ENCODE measurements at places on chromosomes 2 and 18.

DNA sequence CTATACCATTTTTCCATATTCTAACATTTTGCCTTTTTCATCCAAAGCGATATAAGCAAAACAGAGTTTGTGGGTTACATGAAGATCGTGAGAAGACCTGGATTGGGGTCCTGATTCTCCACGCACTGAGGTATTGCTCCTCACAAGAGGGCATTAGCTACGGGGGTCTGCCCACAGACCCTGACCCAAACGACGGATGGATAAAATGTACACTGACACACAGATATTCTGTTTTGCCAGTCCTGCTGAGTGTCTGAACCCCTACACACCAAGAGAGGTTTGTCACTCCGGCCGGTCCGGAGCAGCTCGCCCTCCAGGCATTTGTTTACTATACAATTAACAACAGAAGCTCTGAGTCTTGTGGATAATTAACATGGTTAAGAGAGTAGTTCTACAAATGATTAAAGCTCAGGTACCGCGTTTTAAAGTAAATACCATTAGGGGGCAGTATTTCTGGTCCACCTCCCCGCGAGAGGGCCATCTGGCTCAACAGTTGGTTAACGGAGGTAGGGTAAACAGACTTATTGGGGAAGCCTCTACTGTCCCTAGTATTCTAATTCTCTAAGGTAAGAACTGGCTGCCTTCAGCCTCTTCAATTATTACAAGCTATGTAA, 28.4 kb downstream of the SCYGR8 start:
- DNase-seq: no peak

DNA sequence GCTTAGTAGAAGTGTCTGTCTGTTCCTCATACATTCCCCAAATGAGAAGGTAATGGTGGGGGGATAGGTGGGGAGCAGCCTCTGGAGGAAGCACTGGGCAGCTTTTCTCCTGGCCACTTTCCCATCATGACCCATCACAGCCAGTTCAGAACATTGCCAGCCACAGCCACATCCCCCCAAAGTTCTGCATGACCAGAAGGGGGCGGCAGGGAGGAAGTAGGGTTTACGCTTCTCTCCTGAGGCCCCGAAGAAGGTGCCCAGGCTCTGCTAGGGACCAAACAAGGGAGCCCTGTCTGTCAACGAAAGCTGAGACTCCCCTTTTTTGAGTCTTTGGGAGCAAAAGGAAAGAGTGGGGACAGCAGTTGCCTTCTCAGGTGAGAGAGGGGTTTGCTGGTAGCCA, 7.7 kb downstream of the IGFBP5 start:
- DNase-seq: no peak

DNA sequence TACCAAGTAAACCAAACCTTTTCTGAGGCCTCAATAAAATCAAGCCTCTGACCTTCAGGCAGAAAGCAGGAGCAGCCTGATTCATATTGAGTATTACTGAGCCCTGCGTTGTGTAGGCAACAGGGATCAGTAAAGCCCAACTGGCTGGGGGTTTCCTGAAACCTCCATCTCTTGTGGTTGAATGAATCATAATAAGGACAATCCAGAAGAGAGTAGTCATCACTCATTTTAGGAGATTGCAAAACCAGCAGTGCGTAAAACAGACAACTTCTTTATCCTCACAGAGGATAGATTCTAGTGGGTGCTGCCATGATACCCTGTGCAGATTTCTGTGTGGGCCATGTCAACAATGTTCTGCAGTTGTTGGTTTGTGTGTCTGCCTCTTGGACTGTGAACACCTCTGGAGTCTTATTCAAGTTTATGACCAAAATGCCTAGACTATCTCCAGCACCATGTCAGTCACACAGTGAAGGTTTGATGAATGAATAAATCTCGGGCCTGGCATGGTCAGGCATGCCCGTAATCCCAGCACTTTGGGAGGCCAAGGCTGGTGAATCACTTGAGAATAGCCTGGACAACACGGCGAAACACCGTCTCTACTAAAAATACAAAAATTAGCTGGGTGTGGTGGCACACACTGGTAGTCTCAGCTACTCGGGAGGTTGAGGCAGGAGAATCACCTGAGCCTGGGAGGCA, 51.8 kb upstream of the RAB27B start:
- no peak for DNase-seq

GRCh38 chr2:7709907-7710306, 792.7 kb downstream of the RNF144A start:
- DNase-seq: no peak

DNA sequence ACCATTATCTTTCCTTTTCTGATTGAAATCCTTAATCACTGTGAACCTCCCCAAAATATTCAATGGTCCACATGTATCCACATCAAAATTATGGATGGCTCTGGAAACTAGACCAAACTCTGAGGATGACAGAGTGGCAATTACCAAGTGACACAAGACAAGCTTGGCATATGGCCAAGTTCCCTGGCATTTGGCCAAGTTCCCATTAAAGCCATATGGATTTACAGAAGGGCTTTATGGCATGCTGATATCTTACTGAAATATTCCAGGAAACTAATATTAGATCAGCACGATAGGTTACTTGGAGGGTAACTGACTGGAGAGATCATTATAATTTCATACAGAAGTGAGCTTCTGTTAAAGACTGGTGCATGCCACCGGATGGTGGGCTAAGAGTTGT, 21.9 kb upstream of the CERS6 start:
- no peak for DNase-seq

- no peak for DNase-seq
Observed at GRCh38 chr2:159982270-159982669, 80.1 kb downstream of the PLA2R1 start.

- no peak for DNase-seq
Observed at GRCh38 chr2:68920481-68921170, 32.1 kb downstream of the GKN2 start.

DNA sequence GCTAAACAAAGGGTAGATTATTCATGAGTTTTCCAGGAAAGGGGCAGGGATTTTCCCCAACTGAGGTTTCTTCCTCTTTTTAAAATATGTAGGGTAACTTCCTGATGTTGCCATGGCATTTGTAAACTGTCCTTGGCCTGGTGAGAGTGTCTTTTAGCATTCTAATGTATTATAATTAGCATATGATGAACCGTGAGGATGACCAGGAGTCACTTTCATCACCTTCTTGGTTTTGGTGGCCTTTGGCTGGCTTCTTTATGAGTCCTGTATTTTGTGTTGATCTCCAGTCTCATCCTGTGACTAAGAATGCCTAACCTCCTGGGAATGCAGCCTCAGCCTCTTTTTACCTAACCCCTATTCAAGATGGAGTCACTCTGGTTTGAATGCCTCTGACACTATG, 391.0 kb upstream of the LINC00305 start:
- no peak for DNase-seq

DNA sequence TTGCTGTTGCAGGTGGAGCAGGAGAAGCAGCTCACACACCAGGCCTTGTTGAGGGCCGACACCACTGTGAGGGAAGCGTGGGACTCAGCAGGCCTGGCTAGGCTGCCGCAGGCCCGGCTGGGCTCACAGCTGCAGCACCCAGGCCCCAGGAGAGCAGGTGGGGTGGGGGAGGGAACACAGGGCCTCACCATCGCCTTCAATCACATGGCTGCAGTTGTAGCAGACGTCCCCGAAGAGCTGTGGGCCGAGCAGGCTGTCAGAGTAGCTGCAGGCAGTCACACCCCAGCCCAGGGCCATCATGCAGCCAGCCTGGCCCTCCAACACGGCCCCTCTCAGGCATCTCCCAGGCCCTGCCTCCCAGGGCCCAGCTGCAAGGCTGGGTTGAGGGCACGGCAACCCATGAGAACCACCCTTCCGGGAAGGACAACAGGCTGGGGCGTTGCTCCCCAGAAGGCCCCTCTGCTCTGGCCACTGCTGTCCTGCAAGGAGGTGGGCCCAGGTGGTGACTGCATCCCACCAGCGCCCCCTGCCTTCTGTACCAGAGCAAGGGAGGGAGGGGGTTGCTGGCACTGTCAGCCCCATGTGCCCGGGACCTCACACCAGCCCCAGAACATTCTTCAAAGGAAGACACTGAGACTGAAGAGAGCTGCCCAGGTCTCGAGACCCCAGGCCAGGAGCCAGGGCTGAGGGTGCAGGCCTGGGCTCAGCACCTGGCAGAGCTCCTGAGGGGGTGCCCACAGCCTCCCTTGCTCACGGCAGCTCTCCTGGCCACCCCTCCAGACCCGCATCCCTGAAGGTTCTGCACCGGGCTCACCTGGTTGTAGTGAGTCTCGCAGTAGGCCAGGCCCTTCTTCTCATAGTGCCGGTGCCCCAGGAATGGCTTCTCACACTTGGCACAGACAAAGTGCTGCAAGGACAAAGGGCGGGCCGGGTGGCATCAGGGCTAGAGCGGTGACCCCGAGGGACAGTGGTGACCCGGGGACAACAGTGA, 5.6 kb upstream of the GPR17 start:
- no peak for DNase-seq

GRCh38 chr2:237786936-237787335, 11.6 kb upstream of the RBM44 start:
- no peak for DNase-seq

DNA sequence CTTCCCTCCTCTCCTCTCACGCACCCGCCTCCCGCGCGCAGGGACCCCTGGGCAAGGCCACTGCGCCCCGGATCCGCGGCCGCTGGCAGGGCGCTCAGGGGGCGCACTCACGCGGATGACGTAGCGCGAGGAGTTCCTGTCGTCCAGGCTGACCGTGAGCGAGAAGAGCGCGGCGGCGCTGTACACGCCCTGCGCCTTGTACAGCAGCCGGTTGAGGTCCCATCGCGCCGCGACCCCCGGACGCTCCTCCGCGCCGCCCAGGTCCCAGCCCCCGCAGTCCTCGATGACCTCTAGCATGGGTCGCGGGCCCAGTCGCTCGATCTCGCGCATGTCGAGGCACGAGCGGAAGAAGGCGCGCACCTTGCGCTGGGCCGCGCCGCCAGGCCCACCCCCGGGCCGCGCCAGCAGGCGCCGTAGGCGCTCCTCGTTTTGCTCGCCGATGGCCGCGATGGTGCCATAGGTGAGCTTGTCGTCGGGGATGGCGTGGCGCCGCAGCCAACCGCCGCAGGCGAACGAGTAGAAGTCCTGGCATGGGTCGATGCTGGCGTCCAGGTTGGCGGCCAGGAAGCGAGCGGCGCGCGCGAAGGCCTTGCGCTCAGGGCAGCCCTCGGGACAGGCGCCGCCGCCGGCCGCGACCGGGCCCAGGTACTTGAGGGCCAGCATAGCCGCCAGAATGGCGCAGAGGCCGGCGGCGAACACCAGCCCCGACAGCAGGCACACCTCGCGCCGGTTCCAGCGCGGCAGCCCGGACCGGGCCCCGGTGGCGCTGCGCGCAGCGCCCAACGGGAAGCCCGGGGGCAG, 1.7 kb downstream of the ECEL1 start:
- DNase-seq: no peak

DNA sequence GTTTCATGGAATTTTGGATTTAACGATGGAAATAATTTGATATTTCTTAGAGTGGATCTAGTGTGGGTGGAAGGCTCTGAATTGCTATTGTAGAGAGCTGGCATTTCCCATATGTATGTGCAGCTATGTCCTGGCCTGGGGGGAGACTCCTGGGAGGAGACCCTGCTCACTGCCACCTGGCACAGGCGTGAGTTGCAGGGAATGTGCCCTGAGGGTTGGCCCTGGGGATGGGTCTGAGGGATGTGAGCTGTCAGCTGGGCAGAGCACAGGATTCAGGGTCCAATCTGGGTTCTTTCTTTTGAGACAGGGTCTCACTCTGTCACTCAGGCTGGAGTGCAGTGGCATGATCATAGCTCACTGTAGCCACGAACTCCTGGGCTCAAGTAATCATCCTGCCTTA, 120.2 kb downstream of the CLIP4 start:
- DNase-seq: no peak

DNA sequence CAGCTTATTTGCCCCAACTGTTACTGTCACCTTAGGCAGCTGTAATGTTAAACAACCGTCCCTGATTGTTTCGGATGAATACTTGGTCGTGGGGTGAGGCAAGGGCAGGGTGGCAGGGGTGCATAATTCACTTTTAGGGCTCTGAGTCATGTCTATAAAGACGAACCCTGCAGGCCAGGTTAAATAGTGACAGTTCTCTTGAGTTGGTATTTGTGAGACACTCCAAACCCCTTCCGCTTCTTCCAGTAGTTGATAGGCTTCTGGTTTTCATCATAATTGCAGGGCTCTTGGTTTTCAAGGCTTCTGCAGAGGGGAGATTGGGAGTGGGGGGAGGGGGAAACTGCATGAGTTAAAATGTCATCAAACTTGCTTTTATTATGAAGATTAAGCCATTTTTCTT, 97.2 kb upstream of the TSPYL6 start:
- DNase-seq: no peak

GRCh38 chr2:145495590-145495989, 975.7 kb upstream of the ZEB2 start:
- no peak for DNase-seq

DNA sequence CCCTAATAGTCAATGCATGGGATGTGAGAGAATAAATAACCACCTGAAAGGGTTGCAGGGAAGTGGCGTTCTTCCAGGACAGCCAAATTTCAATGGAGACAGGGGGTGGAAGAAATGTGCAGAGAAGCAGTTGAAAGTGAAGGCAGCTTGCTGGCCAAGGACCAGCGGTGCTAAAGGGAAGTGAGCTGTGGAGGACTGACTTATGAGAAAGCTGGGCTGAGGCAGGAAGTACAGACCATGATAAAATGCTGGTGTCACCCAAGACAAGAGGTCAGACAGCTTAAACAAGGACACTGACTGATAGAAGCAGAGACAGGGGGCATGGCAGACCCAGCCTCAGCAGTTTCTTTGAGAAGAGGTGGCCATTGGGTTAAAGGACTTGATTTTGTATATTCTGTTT, 106.7 kb downstream of the DTNB start:
- no peak for DNase-seq

DNA sequence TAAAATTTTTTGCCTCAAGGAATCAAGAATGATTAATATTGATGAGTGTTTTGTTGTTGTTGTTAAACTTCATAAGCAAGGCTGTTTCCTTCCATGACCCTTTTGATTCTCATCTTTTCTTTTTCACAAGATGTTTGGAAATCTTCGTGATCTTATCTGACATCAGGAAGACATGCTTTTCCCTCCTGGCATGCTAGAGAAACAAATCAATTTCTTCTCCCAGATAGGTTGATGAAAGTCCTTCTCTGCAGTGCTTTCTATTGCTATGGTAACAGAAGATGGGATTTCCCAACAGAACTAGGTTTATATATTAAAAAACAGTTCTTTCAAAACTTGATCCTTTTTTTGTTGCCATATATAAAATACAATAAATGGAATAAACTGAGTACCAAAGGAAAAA, 85.2 kb downstream of the EML6 start:
- DNase-seq: no peak

DNA sequence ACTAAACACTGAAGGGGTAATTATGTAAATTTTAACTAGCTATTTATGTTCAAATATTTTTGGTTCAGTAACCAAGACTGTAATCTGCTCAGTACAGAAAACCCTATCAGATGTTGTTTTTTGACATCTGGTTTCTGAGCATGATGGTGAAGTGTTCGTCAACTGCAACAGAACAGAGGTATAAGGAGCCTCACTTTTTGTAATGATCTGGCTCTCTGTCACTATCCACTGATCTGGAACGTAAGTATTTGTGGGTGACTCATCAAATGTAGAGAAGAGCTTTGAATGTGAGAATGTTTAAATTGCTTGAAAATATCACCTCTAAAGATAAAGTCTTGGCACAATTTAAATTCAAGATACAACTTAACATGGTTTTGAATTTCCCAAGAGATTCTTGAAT, 213.6 kb upstream of the FAM98A start:
- no peak for DNase-seq
